A375 (cell line): ENCODE measurements at places on chromosomes 6 and 20. TPM values are rescaled to one million over a fixed set of nuclear protein-coding genes. Genes with fewer than 3 reads are reported as not detected.

The EDN1 gene
- 0.38 and 0.48 TPM in 2 replicates for total RNA-seq

The CALHM5 gene
- total RNA-seq, result 0.19 and 0.29 TPM in 2 replicates

The CALHM4 gene
- total RNA-seq, result not detected in 2 replicates

The LY6G6C gene
- not detected in 2 replicates for total RNA-seq

The GLP1R gene
- total RNA-seq, result not detected in 2 replicates

The LAMA4 gene
- 108 and 128 TPM in 2 replicates for total RNA-seq

The SPDEF gene
- 0.19 TPM in 1 of 2 replicates, not detected in the other for total RNA-seq

The SFT2D1 gene
- total RNA-seq, result 38.2 TPM in 2 replicates

The CST1 gene
- not detected in 2 replicates for total RNA-seq

The PAK5 gene
- total RNA-seq, result not detected in 2 replicates

The DEFB124 gene
- not detected in 2 replicates for total RNA-seq

The DDO gene
- total RNA-seq, result 2.4 and 2.9 TPM in 2 replicates

The OPN5 gene
- not detected in 2 replicates for total RNA-seq

The SLC24A3 gene
- total RNA-seq, result 2.0 TPM in 2 replicates

The TBC1D32 gene
- total RNA-seq, result 4.3 and 4.8 TPM in 2 replicates

The PARD6B gene
- total RNA-seq, result 2.4 and 2.9 TPM in 2 replicates

The TMEM244 gene
- total RNA-seq, result 0.75 TPM in 1 of 2 replicates, not detected in the other

The NR2E1 gene
- 0.05 TPM in 1 of 2 replicates, not detected in the other for total RNA-seq

The CAPN11 gene
- total RNA-seq, result 0.34 TPM in 1 of 2 replicates, not detected in the other

The BTN1A1 gene
- total RNA-seq, result not detected in 2 replicates

The ZBP1 gene
- not detected in 2 replicates for total RNA-seq

The RNF114 gene
- 69.3 and 95.4 TPM in 2 replicates for total RNA-seq

The PXDC1 gene
- 60.1 and 60.7 TPM in 2 replicates for total RNA-seq

The MKKS gene
- total RNA-seq, result 6.9 and 7.3 TPM in 2 replicates

The DLL1 gene
- 0.19 and 0.69 TPM in 2 replicates for total RNA-seq

The MYBL2 gene
- 53.2 and 62.7 TPM in 2 replicates for total RNA-seq

The MYO6 gene
- total RNA-seq, result 3.6 and 5.6 TPM in 2 replicates

The OGFRL1 gene
- total RNA-seq, result 7.2 and 8.8 TPM in 2 replicates

The KIF16B gene
- 12.5 and 14.2 TPM in 2 replicates for total RNA-seq

The LAMA5 gene
- 43.2 and 54.2 TPM in 2 replicates for total RNA-seq

The PAX1 gene
- not detected in 2 replicates for total RNA-seq

The MCHR2 gene
- not detected in 2 replicates for total RNA-seq

The C20orf204 gene
- 1.8 and 2.1 TPM in 2 replicates for total RNA-seq

The SIM1 gene
- total RNA-seq, result not detected in 2 replicates

The WFDC12 gene
- total RNA-seq, result not detected in 2 replicates

The WFDC5 gene
- not detected in 2 replicates for total RNA-seq

The SIRPG gene
- total RNA-seq, result 0.27 TPM in 1 of 2 replicates, not detected in the other

The SLC22A23 gene
- 0.53 and 0.66 TPM in 2 replicates for total RNA-seq

The SLC13A3 gene
- total RNA-seq, result 1.5 and 2.8 TPM in 2 replicates

The MOG gene
- total RNA-seq, result 0.16 TPM in 1 of 2 replicates, not detected in the other

The HLA-DQA2 gene
- total RNA-seq, result 3.1 and 3.8 TPM in 2 replicates

The THEMIS gene
- total RNA-seq, result not detected in 2 replicates

The ZBTB9 gene
- total RNA-seq, result 3.9 and 7.3 TPM in 2 replicates

The FILIP1 gene
- total RNA-seq, result 0.11 TPM in 1 of 2 replicates, not detected in the other

The PRKN gene
- 1.8 and 5.1 TPM in 2 replicates for total RNA-seq

The ZFP64 gene
- 9.9 and 10.9 TPM in 2 replicates for total RNA-seq

The AMD1 gene
- 57.1 and 72.4 TPM in 2 replicates for total RNA-seq

The DYNLT2 gene
- 1.5 and 1.6 TPM in 2 replicates for total RNA-seq

The TMC2 gene
- not detected in 2 replicates for total RNA-seq

The HDGFL1 gene
- not detected in 2 replicates for total RNA-seq

The TCF15 gene
- total RNA-seq, result 1.1 and 1.5 TPM in 2 replicates

The EYS gene
- total RNA-seq, result 1.8 and 2.0 TPM in 2 replicates

The LINC00237 gene
- total RNA-seq, result not detected in 2 replicates

The SLC35F1 gene
- 2.9 and 3.9 TPM in 2 replicates for total RNA-seq

The MACROD2 gene
- total RNA-seq, result 1.9 and 2.6 TPM in 2 replicates
